ENCODE measurements at places on chromosomes 6 and 20. TPM values are rescaled to one million over a fixed set of nuclear protein-coding genes. Genes with fewer than 3 reads are reported as not detected.
A peak's percentile ranks its signal among the peaks of the same experiment; 100 is the strongest.

DNA sequence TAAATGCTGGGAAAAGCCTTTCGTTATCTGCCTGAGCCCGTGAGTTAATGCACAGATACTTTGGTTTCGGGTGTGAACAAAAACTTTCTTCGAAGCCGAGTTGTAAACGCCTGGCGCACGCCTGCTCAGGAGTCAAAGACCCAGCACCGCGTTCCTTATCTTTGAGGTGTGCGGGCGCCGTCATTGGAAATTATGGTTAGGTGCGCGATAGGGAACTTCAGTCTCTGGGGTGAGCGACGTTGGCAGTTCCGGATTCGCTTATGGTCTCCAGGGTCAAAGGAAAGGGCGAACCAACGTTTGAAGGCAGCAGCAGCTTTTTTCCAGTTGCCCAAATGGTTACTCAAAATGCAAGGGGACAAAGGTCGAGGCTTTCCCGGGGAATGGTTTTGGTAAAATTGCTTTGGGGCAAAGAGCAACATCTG, 853 bp downstream of the SLC22A3 start:
- DNase-seq: no peak

DNA sequence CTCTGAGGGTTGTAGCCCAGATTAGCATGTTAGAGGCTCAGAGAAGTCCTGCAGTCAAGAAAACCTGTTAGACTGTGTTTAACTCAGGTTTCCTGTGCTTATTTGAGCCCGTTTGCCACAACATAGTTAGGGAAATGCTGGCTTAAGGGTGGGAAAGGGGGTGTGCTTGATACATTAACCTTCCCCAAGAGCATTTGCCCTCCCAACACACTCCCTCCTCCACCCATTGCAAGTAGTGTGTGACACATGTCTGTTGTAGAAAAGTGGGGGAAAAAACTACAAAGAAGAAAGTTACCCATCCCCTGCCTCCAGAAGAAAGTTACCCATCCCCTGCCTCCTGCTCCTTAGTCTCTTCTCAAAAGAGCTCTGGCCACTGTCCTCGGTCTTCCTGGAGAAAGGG, 36.8 kb upstream of the MRPS18A start:
- DNase-seq: no peak

The SIM1 gene
- polyA plus RNA-seq: 21.6 TPM

DNA sequence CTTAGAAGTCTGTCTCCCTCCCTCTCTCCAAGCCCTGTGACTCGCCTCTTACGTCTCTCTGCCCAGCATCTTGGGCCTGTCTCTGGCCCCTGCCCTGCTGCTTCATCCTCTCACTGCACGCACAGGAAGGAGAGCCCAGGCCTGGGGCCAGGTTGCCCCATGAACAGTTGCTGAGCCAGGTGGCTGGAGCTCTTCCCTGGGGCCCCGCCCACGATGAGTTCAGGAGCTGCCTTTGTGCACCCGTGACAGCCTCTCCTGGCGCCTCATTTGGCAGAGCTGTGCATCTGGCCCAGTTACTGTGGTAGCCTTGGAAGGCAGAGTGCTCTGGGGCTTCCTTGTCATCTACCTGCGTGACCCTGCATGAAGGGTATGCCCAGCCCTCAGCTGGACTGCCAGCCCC, 44.5 kb downstream of the SLC52A3 start:
- no peak for DNase-seq

DNA sequence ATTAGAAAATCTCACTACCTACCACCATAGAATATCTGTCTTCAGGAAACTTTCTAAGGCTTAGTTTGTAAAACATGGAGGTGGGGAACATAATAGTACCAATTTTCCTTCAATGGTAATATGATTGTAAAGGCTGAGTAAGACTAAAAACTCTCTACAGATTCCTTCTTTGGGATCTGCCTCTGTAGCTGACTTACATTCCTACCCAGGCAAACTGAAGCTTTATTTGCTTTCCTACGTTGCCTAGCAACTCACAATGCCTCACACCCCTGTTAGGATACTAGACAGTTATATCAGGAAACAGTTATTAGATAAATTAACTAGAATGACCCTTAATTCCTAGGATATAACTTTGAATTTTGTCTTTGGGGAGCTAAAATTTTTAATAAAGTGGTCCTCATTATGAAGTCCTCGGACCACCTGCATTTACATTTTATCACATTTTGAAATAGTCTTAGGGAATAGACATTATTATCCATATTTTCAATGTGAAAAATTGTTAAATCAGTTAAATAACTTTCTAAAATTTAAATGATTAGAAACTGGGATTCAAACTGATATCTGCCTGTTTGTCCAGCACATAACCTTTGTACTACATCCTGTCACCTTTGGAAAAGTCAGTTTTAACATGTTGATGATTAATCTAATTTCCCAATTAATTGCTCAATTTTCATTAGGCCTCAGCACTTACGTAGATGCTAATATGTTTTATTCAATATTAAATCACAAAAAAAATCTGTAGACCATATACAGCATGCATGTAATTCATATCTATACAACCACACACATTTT, 591.4 kb downstream of the RNF144B start:
- peak; percentile 61 for DNase-seq

DNA sequence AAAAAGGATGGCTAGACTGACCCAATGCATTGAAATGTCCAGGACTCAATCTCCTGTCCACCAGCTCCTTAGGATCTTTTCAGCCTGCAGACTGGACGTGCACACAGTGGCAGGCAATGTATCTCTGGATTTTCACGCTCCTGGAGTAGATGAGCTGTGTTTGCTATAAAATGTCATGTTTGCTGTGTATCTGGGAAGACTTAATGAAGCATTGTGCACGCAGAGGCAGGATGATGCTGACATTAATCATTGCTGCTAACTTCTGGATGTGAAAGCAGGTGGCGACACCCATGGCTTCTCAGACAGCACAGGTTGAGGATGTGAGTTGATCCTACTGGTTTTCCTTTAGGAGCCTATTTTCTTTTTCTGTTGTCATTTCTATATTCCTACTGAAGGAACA, 133.1 kb upstream of the PCSK2 start:
- DNase-seq: no peak

GRCh38 chr20:54205450-54205849, 2.4 kb upstream of the PFDN4 start:
- no peak for DNase-seq

The ARFGEF3 gene
- 6.7 TPM for polyA plus RNA-seq

DNA sequence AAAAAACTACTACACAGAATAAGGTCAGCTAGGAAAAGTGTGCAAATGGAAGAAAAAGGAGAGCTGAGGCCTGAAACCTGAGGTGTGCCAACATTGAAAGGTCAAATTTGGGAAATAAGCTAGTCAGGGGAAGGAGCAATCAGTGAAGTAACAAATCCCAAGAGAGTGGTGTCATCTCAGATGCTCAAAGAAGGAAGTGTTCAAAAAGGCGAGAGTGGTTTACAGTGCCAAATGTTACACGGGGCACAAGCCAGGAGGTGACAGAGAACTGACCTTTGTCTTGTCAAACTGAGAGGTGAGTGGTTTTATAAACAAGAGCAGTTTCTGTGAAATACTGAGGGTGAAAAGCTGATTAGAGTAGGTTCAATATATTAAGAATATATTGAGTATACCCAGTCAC, 83.0 kb upstream of the TCF21 start:
- no peak for DNase-seq

The NKAIN2 gene
- polyA plus RNA-seq: 14.1 TPM

The SLC12A5 gene
- 3.4 TPM for polyA plus RNA-seq

The IL17F gene
- 0.36 TPM for polyA plus RNA-seq

The OR2J3 gene
- not detected for polyA plus RNA-seq

DNA sequence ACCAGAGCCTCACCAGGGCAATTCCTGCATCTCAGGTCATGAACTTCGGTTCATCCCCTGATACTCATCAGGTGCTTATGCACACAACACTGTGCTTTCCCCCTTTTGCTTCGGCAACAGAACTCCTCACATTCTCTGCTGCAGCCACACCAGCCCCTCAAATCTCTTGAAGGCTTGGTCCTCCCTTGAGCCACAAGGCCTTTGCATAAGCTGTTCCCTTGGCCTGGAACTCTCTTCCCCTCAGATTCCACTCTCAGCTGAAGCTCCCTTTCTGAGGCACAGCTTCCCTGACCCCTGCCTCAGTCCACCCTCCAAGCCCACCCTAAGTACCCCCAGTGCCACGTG, 76.4 kb downstream of the NOL4L start:
- no peak for DNase-seq

DNA sequence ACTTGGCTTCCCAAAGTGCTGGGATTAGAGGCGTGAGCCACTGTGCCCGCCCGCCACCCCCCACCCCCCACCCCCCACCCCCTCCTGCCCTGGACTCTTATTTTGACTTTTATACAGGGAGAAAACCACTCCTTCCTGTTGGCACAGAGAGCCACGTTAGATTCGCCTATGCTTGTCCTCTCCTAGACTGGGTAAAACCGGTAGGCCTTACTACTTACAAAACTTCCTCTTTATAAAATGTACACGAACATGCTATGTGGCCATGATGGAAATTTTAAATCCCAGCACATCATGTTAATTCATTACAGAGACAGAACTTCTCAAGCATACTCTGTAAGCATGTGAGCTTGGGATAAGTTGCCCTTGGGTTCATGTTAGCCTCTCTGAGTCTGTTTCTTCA, 124.2 kb downstream of the SLC24A3 start:
- no peak for DNase-seq

- DNase-seq: peak; percentile 79
These were observed 5.1 kb downstream of the HLA-DMA start for GRCh38 chr6:32947552-32948465.

The LAMP5 gene
- polyA plus RNA-seq: 6.2 TPM

GRCh38 chr6:168414336-168415097, 26.5 kb upstream of the SMOC2 start:
- no peak for DNase-seq

The ANGPT4 gene
- 0.18 TPM for polyA plus RNA-seq

GRCh38 chr6:62980724-62981123, 230.5 kb upstream of the FKBP1C start:
- DNase-seq: no peak

DNA sequence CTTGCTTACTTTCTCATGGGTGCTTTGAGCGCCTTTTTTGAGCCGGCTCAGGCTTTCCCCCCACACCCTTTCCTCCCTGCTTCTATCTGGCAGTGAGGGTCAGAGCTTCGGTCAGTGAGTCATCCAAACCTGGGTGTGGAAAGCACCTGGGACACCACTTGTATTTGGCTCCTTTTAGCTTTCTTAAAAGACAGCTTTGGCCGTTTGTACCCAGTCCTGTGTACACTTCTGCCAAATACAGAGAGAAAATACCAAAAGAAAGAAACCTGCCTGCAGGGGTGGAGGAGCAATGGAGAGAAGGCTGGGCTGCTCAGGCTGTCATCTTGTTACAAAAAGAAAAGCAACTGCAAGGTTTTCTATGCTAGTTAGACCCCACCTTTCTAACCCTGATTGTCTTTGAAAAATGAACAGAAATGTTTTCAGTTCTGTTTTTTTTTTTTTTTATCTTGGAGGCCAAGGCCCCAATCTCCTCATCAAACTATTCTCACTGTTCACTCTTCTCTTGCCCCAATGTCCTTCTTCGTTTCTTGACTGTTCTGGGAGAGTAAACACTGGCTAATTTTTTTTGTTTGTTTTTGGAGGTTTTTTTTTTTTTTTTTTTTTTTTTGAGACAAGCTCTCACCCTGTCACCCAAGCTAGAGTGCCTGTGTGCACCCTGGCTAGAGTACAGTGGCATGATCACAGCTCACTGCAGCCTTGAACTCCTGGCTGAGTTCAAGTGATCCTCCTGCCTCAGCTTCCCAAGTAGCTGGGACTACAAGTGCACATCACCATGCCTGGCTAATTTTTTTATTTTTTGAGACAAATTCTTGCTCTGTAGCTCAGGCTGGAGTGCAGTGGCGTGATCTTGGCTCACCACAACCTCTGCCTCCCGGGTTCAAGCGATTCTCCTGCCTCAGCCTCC, 76.4 kb downstream of the SSR1 start:
- no peak for DNase-seq

- DNase-seq: no peak
These were observed 606.2 kb upstream of the AGPAT4 start for GRCh38 chr6:161880056-161880455.

The BCAS4 gene
- 6.2 TPM for polyA plus RNA-seq

GRCh38 chr20:42609618-42610017, 580.1 kb downstream of the PTPRT start:
- no peak for DNase-seq

The CPNE5 gene
- 12.3 TPM for polyA plus RNA-seq

The HDAC2 gene
- polyA plus RNA-seq: 224 TPM

DNA sequence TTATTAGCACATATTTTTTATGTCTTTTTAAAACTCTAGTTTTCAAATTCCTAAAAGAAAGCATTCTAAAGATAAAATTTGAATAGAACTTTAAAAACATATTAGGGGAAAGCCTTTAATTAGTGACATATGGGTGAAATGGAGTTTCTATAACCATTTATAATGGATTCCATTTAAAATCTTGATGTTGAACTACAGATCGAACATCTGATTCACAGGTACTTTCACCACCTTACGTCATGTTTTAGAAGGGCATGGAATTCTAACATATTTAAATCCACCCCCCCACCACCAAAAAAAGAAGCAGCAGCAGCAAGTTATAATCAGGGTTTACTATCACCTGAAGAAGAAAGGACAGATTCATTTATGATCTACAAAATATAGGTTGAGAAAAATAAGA, 298.4 kb downstream of the SMOC2 start:
- DNase-seq: no peak

GRCh38 chr20:40655451-40655850, 33.6 kb downstream of the MAFB start:
- DNase-seq: no peak

DNA sequence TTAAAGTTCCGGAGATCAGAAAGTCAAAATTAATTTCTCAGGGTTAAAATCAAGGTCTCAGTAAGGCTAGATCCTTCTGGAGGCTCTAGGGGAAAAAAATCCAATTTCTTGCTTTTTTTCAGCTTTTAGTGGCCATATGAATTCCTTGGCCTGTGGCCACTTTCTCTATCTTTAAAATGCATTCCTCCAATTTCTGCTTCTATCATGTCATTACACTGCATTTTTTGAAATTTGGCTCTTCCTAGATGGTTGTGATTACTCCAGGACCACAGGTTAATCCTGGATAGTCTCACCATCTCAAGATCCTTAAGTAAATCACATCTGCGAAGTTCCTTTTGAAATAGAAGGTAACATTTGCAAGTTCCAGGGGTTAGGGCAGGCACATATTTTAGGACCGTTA, 1294.9 kb upstream of the CITED2 start:
- DNase-seq: no peak

- DNase-seq: no peak
These were observed 24.1 kb downstream of the LGSN start for GRCh38 chr6:63295553-63296194.

The VNN1 gene
- 0.14 TPM for polyA plus RNA-seq

DNA sequence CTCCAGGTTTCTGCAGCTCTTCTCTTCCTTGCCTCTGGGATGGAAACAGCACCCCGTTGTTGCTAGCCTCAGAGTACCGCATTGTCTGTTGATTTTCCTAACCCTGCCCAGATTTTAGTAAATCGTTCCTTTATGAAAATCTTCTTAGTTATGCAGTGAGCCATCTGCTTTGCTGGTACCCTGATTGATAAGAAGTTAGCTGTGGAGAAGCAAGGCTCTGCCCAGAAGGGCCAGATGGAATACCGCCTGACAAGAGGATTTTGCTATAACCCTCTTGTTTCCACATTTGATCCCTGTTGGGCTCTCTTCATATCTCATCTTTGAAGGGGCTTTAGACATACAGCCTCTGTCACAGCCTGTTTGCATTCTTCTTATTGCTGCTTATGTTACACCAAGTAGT, 229.0 kb downstream of the CDKAL1 start:
- no peak for DNase-seq
